ENCODE measurements at places on chromosomes 7 and 10.

- peaks cover 71% of the 10 kb centered on the region for H3K27me3 ChIP-seq
- peak overlapping the region; percentile 28 for H3K27ac ChIP-seq
- peaks cover 4% of the 10 kb centered on the region for H3K36me3 ChIP-seq
- H3K4me1 ChIP-seq, result peaks cover 77% of the 10 kb centered on the region
- DNase-seq, result peak; percentile 50
- H3K4me3 ChIP-seq, result peak overlapping the region; percentile 43
These were observed 61.7 kb downstream of the C10orf105 start for GRCh38 chr10:71657604-71658466.

DNA sequence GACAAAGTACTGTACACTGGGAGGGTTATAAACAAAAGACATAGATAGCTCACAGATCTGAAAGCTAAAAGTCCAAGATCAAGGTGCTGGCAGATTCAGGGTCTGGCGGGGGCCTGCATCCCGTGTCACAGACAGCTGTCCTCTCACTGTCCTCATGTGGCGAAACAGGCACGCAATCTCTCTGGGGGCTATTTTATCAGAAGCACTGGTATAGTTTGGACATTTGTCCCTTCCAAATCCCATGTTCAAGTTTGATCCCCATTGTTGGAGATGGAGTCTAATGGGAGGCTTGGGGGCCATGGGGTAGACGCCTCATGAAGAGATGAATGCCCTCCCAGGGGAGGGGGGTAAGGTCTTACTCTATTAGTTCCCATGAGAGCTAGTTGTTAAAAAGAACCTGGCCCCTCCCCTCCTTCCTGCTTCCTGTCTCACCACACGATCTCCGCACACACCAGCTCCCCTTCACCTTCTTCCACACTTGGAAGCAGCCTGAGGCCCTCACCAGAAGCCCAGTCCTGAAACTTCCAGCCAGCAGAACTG, 72.5 kb upstream of the UCN3 start:
- no peaks in the 10 kb centered on the region for H3K36me3 ChIP-seq
- no peak for DNase-seq
- H3K4me1 ChIP-seq, result peaks cover 22% of the 10 kb centered on the region
- no peak overlapping the region for H3K4me3 ChIP-seq

DNA sequence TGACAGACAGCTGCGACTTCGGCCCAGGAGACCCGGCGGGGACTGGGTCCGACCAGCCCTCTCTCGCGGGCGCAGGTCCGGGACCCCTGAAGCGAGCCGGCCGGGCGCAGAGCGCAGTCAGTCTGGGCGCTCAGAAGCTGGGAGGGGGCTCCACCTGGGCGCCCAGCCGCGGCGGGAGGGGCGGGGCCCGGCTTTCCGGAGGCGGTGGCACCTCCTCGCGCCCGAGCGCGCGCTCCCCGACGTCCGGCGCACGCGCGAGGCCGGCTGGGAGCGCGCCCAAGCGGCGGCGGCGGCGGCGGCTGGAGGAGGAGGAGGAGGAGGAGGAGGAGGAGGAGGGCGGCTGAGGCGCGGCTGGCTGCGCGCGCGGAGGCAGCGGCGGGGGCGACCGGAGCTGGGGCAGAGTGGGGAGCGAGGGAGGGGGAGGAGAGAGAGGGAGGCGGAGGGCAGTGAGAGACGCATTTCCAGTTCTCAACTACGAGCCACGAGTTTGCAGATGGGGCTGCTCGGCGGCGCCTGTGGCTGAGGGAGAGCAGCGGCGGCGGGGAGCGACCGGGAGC, at the start of gene PALS2:
Gene PALS2, plus strand, starts transcription at position 456 of the 557 bp plus-strand sequence. CDS start 50,216 bp downstream, outside the sequence.
- H3K4me3 ChIP-seq, result peak within 1 kb of the TSS; percentile 97
- peak within 1 kb of the TSS; percentile 82 for H3K27ac ChIP-seq
- no peaks in the 10 kb centered on the region for H3K36me3 ChIP-seq
- peaks cover 66% of the 10 kb centered on the region for H3K4me1 ChIP-seq

DNA sequence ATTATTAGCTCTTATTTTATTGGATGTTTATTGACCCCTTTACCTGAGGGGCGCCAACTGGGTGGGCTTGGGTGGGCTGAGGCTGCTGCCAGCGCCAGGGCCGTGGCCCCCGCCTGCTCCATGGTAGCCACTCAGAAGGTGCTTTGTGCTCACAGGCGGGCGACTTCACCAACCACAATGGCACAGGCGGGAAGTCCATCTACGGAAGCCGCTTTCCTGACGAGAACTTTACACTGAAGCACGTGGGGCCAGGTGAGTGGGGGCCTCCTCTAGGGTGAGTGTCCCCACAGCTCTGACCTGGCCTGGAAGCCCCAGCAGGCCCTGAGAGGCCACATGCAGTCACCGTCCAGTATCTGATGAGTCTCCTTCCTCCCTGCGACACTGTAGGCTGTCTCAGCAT, 4.1 kb downstream of the PPIF start:
- no peak overlapping the region for H3K27ac ChIP-seq
- H3K4me1 ChIP-seq, result peaks cover 5% of the 10 kb centered on the region
- H3K27me3 ChIP-seq, result no peaks in the 10 kb centered on the region

DNA sequence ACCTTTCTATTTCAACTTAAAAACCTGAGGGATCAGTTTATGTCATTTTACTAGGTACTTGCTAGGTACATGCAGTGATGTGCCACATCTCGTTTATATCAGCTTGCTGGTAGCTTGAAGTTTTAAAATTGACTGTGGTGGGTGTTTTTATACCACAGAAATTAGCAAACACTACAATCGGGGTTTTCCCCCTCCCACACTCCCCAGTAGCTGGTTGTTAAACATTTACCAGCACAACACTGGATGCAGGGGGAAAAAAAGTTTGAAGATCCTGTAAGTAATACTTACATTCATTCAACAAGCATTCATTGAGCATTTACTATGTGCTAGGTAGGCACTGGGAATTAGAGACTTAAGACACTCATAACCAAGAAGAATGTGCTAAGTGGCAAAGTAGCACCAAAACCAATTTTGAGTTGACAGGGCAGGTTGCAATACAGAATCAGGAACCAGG, 32.6 kb downstream of the USP6NL start:
- H3K4me3 ChIP-seq, result no peak overlapping the region
- peaks cover 2% of the 10 kb centered on the region for H3K36me3 ChIP-seq
- H3K4me1 ChIP-seq, result peaks cover 18% of the 10 kb centered on the region
- no peak overlapping the region for H3K27ac ChIP-seq
- no peaks in the 10 kb centered on the region for H3K27me3 ChIP-seq

GRCh38 chr10:6737080-6737641, 157.1 kb upstream of the PRKCQ start:
- DNase-seq, result peak; percentile 24
- H3K4me3 ChIP-seq, result 0 out of 2 replicates have a peak overlapping the region, but pooled peaks have one; percentile 5
- no peak overlapping the region for H3K27ac ChIP-seq
- peaks cover 45% of the 10 kb centered on the region for H3K4me1 ChIP-seq

GRCh38 chr10:52908478-52908877, 135.9 kb upstream of the MBL2 start:
- H3K27me3 ChIP-seq, result no peaks in the 10 kb centered on the region
- DNase-seq, result no peak
- peaks cover 53% of the 10 kb centered on the region for H3K4me1 ChIP-seq
- H3K27ac ChIP-seq, result peak overlapping the region; percentile 98
- no peaks in the 10 kb centered on the region for H3K36me3 ChIP-seq

- H3K36me3 ChIP-seq, result no peaks in the 10 kb centered on the region
- no peaks in the 10 kb centered on the region for H3K4me1 ChIP-seq
- H3K27me3 ChIP-seq, result no peaks in the 10 kb centered on the region
- no peak overlapping the region for H3K4me3 ChIP-seq
- H3K27ac ChIP-seq, result no peak overlapping the region
- no peak for DNase-seq
These were observed 13.6 kb downstream of the DGKB start for GRCh38 chr7:14888962-14889361.

DNA sequence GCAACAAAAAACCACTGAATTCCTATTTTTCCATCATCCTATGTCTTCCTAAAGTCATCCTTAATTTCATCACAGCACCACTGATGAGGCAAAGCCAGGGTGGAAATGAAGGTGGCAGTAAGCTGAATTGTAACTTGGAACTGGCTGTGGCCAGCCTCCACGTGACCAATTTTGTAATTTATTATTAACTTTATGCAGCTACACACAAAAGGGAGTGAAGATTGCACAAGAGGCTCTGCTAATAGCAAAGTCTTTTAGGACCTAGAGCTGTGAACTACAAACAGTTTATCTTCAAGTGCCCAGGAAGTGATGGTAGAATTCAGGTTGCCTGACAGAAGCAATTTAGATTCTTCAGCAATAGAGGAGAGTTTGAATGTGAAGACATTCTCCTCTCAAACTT, 176.4 kb downstream of the CCDC71L start:
- H3K36me3 ChIP-seq, result no peaks in the 10 kb centered on the region
- no peaks in the 10 kb centered on the region for H3K27me3 ChIP-seq
- H3K4me3 ChIP-seq, result no peak overlapping the region
- no peak overlapping the region for H3K27ac ChIP-seq

GRCh38 chr10:15453926-15454325, 82.8 kb upstream of the FAM171A1 start:
- no peak for DNase-seq
- H3K36me3 ChIP-seq, result no peaks in the 10 kb centered on the region
- H3K27ac ChIP-seq, result no peak overlapping the region
- peaks cover 17% of the 10 kb centered on the region for H3K4me1 ChIP-seq

DNA sequence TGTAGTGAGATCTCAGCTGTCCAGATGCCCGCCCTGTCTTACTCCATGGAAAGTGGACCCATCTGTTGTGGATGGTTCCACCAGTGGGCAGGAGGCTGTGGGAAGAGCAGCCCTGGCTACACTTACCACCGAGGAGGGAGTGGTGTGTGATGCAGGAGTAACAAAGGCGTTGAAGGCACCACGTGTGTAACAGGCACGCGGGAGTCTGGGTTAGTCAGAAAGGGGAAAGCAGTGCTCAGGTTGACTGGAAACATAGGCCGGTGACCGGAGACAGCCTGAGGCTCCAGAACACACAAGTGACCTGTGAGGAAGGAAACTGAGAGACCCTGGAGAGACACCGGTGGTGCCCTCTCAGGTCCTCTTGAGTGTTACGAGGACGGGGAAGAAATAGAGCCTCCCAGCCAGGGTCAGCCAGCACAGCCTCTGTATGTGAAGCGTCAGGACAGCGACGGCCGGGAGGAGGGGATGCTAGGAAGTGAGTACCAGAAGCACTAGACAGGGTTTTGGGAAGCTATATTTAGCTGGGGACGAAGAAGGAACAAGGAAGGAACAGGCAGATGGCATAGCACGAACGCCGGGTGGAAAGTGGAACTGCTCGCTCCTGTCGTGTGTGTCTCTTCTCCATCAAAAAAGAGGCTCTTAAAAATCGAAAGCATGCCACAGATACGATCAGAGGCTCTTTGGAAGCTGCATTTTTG, 51.7 kb downstream of the DAGLB start:
- DNase-seq, result no peak
- H3K4me1 ChIP-seq, result peaks cover 27% of the 10 kb centered on the region
- H3K27ac ChIP-seq, result peak overlapping the region; percentile 86
- peaks cover 60% of the 10 kb centered on the region for H3K36me3 ChIP-seq

DNA sequence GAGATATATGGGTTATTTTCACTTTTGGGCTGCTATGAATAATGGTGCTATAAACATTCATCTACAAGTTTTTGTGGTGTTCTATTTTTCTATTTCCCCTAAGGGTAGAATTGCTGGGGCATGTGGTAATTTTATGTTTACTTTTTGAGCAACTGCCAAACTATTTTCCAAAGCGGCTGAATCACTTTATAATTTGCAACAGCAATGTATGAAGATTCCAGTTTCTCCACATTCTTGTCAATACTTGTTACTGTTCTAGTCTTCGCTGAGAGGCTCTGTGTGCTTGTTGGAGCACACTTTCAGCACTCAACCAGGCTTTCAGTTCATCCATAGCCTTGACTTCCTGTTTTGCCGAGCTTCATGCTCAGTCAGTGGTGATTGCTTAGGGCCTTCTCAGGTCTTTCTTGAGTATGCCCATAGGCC, 39.0 kb downstream of the ADK start:
- H3K27me3 ChIP-seq, result no peaks in the 10 kb centered on the region
- no peaks in the 10 kb centered on the region for H3K36me3 ChIP-seq
- peak overlapping the region; percentile 94 for H3K27ac ChIP-seq
- H3K4me3 ChIP-seq, result no peak overlapping the region

GRCh38 chr10:131088619-131089018, 222.9 kb downstream of the TCERG1L start:
- peaks cover 1% of the 10 kb centered on the region for H3K4me1 ChIP-seq
- no peak overlapping the region for H3K27ac ChIP-seq
- H3K36me3 ChIP-seq, result peaks cover 58% of the 10 kb centered on the region
- no peak overlapping the region for H3K4me3 ChIP-seq
- peaks cover 7% of the 10 kb centered on the region for H3K27me3 ChIP-seq
- DNase-seq, result no peak

GRCh38 chr10:86798611-86799010, 42.2 kb downstream of the BMPR1A start:
- peak overlapping the region; percentile 54 for H3K4me3 ChIP-seq
- no peak for DNase-seq
- peak overlapping the region; percentile 96 for H3K27ac ChIP-seq
- peaks cover 78% of the 10 kb centered on the region for H3K4me1 ChIP-seq
- H3K36me3 ChIP-seq, result no peaks in the 10 kb centered on the region
